NCI-H1694 (cell line): ENCODE measurements at places on chromosomes 2 and 18.
A peak's percentile ranks its signal among the peaks of the same experiment; 100 is the strongest.

GRCh38 chr18:52577795-52578194, 237.8 kb downstream of the DCC start:
- DNase-seq, result no peak

DNA sequence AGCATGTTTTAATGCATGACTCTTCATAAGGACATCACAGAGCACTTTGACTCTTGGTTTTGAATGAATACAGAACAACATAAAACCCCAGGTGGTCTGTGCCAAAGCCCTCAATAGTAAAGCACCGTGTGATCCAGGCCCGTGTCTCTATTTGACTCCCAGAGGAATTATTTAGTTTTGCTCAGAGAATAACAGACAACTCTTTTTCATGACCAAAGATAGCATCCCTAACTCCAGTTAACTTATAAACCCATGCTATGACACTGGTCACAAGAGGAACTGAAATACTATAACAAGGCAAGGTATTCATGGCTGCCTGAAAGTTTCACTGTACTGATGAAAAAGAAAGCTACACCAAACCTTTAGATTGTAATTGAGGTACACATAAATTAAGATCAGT, 128.4 kb downstream of the IKZF2 start:
- DNase-seq, result no peak

GRCh38 chr2:167157523-167157922, 269.2 kb downstream of the XIRP2 start:
- DNase-seq, result no peak

DNA sequence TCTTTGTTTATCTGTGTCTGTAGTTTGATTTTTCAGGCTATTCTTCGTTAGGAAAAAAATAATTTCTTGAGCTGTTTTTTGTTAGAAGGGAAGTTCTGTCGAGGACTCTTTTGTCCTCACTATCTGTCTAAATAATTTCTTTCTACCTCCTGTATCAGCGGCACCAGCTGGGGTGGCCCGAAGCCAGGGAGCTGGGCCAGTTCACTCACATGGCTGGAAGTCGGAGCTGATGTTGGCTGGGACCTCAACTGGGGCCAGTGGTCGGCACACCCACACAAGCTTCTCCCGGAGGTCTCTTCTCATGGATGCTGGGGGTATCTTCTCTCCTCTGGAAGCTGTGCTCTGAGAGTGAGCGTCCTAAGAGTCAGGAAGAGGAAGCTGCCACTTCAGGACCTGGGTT, 8.0 kb upstream of the PDIA6 start:
- DNase-seq, result no peak

GRCh38 chr2:178943745-178944144, 106.2 kb downstream of the CCDC141 start:
- no peak for DNase-seq

- no peak for DNase-seq
Observed at GRCh38 chr2:88100489-88100858, 27.4 kb downstream of the FABP1 start.

GRCh38 chr18:28588884-28589549, 412.1 kb upstream of the CDH2 start:
- DNase-seq, result no peak

DNA sequence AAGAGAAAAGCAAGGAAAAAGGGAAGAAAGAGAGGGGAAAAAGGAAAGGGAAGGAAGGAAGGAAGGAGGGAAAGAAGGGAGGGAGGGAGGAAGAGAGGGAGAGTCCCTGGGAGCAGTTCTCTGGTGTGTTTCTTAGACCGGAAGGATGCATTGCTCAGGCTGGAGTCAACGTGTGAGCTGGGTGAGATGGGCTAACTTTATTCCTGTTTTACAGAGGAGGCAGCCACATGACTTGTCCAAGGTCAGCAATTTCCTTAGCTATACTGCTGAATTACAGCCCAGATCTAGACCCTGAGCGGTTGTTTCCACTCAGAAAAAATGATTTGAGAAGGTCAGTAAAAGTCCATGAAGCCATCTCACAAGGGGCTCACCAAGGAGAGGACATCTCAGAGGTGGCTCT, 86.6 kb upstream of the APCDD1 start:
- no peak for DNase-seq

DNA sequence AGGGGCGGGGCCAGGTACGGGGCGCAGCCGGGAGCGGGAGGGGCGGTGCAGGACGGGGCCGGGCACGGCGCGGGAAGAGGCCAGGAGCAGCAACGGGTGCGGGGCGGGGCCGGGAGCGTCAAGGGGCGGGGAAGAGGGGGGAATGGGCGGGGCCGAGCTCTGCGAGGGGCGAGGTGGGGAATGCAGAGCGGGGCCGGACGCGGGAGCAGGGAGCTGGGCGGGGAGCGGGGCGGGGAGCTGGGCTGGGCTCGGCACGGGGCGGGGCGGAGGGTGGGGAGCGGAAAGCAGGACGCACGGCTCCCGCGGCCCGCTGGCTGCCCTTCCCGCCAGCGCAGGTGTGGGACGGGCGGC, at the start of gene IMPA2:
IMPA2 (plus strand) TSS at position 316 of the 351 bp plus-strand sequence. CDS start 163 bp downstream, outside the sequence.
- DNase-seq, result peak; percentile 69

DNA sequence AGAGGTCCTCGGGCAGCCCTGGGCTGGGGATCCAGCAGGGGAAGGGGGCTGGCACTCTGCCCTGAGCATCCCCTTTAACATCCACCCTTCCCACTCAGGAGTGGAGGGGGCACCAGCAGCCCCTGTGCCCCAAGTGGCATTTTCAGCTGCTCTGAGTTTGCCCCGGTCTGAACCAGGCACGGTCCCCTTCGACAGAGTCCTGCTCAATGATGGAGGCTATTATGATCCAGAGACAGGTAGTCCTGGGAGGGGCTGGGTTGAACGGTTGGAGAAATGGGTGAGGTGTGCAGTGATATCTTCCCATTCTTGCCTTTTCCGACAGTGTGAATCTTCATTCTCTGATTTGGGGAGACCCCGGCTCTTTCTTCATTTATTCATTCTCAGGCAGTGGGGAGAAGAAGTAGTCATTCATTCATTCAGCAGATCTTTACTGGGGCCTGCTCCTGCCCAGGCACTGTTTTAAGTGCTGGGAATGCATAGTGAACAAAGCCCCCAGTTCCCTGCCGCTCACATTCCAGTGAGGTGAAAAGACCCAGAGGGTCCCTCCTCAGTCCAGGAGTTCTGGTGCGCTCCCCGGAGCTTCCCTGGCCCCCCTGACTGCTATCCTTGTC, 1.4 kb upstream of the KHK start:
- DNase-seq, result no peak

DNA sequence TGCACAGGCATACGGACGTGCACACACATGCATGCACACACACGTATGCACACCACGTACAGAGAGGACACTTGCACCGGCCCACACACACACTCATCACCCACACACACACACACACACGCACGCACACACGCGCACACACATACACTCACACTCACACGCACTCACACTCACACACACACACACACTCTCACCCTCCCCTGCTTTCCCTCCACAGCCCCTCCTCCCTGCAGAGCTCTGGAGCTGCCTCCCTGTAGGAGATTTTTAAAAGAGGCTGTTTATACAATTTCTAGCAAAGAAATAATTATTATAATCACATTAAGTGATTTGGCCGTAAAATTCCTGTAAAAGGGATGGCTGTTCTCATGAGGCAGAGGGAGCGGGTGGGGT, 36.5 kb upstream of the SNED1 start:
- DNase-seq, result no peak

- DNase-seq, result peak; percentile 73
Observed at GRCh38 chr2:176269319-176270099, at the start of gene MTX2. TSS of gene MTX2 (plus strand) at chr2:176269442. CDS start at chr2:176269630, 188 bp downstream.

- DNase-seq, result no peak
Observed at GRCh38 chr2:217628061-217628460, 374.7 kb downstream of the TNS1 start.

DNA sequence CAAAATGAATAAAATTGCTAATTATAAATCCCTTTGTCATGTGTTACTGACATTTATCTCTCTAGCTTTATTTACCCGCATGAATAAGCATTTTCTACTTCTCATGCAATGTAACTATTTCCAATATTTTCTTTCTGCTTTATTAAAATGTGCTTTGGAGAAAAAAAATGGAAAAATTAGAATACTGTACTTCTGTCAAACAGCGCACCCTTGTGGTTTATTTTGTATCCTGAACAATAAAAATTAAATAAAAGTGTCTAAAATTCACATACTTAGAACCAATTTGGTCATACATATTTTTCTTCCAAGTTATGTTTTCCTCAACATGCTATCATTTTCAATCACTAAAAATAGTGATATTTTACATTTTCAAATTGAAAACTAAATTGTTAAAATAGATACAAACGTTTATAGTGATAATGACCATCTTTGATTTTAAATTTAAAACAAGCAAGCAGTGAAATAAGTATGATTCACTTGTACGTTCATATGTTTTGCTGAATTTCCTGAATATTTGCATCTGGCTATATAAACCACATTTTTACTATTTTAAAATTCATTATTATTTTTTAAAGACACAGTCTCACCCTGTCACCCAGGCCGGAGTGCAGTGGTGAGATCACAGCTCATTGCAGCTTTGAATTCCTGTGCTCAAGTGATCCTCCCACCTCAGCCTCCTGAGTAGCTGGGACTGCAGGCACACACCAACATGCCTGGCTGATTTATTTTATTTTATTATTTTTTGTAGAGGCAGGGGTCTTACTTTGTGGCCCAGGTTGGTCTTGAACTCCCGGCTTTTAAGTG, 95.9 kb upstream of the GRB14 start:
- peak; percentile 52 for DNase-seq

DNA sequence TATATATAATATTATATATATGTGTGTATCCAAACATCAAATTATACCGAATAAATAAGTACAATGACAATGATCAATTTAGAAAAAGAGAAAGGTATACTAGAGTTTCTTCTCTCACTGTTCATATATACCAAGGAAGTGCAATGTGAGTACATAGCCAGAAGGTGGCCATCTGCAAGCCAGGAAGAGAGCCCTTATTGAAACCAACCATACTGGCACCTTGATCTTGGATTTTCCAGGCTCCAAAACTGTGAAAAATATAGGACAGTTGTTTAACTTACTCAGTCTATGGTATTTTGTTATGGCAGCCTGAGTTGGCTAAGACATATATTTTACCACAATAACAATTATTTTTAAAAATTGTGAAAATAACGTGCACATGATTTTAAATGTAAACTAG, 1490.2 kb upstream of the SLC39A10 start:
- DNase-seq, result no peak

GRCh38 chr18:29176681-29177080, 999.8 kb upstream of the CDH2 start:
- no peak for DNase-seq

DNA sequence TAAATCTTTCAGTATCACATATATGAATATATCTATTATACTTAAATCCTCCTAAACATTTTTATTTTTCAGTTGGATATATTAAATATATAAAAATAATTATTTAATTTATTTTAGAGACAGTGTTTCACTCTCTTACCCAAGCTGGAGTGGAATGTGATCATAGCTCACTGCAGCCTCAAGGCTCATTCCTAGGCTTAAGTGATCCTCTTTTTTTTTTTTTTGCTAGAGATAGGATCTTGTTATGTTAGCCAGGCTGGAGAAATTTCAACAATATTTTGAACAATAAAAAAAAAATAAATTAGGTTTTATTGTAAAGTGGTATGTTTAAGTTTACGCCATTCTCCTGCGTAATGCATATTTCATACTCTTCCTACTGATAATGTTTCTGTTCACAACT, 4.2 kb downstream of the SPAST start:
- DNase-seq, result no peak

GRCh38 chr18:44061438-44061837, 619.2 kb upstream of the SETBP1 start:
- no peak for DNase-seq

GRCh38 chr18:36744261-36744876, 84.4 kb downstream of the TPGS2 start:
- no peak for DNase-seq

DNA sequence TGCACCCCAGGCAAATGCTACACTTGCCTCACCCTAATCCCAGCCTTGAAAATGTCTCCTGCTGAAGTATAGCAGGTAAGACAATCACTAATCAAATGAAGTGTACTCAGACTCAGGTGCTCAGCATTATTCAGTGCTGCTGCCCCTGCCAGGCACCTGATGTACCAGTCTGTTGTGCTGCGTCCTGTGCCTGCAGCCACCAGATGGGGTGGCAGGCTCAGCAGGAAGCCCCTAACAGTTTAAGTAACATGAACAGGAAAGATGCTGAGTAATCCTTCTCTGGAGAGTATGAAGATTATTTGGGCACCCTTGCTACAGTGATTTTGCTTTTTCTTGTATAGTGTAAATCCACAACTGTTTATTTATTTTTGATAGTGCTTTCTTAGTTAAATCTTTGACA, 69.1 kb downstream of the TACR1 start:
- peak; percentile 3 for DNase-seq

DNA sequence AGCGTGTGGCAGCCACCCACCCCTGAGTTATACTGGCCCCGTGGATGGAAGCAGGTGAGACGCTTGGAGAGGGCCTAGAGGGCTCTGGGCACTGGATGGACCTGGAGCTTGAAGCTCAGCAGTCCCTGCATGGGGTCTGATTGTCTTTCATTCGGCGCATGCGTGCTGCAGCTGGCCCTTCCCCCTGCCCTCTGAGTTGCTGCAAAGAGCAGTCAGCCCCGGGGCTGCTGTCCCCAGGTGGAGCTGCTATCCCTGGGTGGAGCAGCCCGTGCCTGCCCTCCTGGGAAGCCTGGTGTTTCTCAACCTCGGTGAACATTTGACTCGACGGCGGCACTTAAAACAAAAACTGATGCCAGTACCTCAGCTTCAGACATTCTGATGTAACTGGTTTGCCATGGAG, 29.6 kb downstream of the IGFBP5 start:
- DNase-seq, result no peak

DNA sequence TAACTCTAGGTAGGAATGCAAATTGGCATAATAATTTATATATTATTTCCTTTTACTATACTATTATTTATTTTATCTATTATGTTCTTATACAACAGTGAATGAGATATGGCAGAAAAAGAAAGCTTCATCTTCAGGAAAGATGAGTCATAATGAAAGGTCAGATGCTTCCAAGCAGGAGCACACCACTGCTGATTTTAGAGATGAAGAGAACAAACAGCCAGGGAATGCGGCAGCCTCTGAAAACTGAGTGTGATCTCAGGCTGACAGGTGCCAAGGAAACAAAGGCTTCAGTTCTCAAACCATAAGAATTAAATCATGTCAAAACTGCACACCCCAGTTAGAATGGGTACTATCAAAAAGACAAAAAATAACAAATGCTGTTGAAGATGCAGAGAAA, 149.0 kb downstream of the CCDC178 start:
- no peak for DNase-seq

GRCh38 chr2:15594291-15595256, 2.9 kb downstream of the DDX1 start:
- no peak for DNase-seq

- no peak for DNase-seq
Observed at GRCh38 chr2:196413821-196414274, 225.7 kb upstream of the CCDC150 start.

- no peak for DNase-seq
Observed at GRCh38 chr18:58407263-58407648, 221.6 kb downstream of the ALPK2 start.

GRCh38 chr2:65382776-65383357, 49.5 kb downstream of the SPRED2 start:
- DNase-seq, result no peak

DNA sequence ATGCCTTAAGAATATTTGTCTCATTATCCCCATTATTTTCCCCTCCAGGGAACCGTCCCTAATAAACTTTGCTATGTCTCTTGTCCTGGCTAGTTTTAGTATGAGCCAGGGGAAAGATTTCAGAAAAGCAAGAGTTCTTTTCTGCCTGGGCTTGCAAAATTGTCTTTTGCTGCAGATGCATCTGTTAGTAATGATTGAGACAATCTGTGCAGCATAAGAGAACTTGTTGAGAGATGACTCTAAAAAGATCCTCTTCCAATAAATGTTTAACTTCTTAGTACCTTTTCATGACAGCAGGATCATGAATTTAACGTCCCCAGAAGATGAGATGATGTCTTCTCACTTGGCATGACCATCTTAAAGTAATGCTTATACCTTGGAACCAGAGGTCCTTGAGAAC, 172.5 kb upstream of the CREB1 start:
- DNase-seq, result peak; percentile 25
